ENCODE measurements at places on chromosomes 12 and 14.
A peak's percentile ranks its signal among the peaks of the same experiment; 100 is the strongest.

DNA sequence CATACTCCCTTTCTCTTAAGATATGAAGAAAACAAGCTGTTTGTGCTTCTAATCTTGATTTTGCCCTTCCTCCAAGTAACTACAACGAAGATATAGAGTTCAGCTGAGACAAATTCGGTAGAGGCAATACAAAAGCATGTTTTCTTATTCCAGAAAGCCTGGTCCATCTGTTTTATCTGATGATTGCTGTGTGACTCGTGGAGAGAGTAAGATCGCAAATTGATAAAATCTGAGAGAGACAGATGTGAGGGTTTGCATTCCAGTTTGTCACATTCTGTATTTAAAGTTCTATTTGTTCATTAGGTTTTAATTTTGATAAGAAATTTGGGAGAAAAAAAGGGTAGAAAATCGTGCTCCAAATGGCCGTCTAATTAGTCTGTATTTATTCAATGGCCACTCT lies 192.1 kb downstream of the CPNE8 start:
- no peak for DNase-seq

- DNase-seq = no peak
These were observed 27.9 kb downstream of the CCNK start for GRCh38 chr14:99508896-99509629.

DNA sequence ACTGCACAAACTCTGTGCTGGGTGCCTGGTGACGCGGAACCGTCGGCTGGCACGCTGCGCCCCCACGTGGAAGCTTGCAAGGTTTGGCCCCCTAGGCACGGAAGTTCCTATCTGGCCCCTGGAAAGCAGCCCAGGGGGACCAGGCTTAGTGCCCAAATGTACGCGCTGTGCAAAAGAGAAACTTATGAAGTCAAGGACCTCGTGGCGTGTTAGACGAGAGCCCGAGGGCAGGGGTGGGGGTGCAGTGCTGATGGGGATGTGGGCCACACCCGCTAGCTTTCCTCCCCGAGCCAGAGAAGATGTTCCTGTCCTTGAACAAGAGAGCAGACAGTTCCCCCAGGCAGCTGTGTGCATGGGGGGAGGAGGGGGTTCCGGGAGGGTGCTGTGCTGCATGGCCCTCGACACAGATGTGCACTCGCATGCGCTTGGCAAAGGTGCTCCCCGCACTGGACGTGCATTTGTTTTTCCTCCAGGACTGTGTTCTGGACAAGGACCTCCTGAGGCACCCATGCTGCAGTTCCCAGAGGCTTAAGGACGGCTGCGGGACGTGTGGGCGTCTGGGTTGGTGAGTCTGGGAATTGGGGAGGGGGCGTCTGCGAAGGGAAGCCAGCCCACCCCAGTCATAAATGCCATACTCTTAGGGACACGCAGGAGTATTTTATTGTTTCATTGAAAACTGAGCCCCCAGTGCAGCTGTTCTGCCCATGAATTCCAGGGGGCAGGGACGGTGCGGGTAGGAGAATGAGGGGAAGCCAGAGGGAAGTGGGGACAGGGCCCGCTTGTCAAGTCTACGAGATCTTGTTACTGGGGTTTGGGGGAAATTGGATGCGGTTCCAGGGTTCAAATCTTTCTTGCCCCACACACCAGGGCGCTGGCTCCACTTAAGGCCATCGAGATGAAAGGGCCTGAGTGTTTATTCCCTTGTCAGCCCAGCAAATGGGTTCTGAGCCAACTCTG lies 80.0 kb downstream of the NTF3 start:
- no peak for DNase-seq

DNA sequence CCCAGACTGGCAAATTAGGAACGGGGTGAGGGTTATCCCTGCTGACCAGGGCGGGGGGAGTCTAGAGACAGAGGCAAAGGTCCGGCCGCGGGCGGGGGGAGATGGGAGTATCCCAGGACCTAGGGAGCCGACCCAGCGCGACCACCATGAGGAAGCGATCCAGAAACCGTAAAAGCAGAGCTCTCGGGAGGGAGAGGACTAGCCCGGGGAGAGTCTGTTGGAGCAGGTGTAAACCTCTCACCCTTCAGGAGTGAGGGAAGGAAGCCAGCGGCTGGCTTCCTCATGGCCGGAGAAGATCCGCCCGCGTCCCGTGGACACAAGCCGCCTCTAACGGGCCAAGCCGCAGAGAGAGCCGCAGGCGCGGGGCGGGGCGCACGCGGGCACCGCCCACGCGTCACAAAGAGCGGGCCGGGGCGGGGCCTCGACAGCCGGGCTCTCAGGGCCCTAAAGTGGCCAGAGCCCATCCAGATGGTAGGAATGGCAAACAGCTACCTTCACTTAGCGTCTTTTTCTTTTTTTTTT lies at the start of gene ACRBP:
Gene ACRBP (minus strand): TSS at position 350 of the 522 bp plus-strand sequence. CDS start 66 bp downstream, at position 284.
- peak; percentile 59 for DNase-seq

DNA sequence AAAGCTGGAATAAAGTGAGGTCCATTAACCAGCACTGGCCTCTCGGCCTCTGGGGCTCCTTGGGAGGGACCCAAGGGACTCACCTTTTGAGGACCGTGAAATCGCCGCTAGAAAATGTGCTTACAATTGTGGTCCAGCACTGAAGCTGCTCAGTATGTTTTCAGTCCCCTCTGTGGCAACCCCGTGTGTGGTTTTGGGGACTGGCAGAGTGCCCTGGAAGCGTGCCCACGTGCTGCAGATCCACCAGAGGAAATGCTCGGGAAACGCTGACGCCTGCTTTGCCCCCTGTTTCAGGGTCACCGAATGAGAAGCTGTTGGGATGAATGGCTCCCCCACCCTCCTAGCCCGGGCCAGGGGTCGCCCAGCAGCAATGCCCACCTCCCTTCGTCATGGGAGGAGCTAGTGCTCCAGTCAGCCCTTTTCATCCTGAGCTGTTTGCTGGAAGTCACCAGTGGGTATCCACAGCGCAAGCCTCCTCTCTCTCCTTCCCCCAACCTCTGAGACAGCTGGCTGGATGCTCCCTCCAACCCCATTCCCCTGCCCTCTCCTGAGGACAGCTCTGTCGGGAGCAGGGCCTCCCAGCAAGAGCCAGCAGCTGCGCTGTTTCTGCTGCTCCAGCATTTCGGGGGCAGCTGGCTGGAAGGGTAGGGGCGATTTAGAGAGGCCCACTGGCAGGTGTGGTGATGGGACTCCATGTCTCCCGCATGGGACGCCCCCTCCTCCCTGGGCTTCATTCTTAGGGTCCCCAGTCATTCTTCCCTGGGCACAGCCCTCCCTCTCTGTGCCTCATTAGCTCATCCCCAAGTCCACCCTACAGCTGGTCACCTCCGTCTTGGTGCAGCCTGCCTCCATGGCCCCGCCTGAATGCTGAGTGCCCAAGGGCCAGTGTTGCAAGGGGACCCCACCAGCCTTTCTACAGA lies 33.2 kb upstream of the PPP1R13B start:
- no peak for DNase-seq

DNA sequence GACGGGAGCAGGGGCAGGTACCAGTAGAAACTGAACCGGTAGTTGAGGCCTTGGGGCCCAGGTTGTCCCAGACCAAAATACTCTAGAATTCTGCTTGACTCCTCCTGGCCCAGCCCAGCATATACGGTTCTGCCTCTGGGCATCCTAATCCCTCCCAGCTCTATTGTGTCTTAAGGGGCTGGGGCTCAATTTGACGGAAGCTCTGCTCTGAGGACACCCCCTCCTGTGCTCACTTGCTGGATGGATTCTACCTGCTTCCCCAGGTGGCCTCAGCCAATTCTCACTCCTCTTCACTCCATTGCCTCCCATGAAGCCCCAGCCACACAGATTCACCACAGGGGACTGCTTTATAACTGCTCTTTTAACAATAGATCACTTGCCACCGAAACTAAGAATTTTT lies 219.5 kb upstream of the FKBP4 start:
- no peak for DNase-seq

GRCh38 chr12:114030451-114030850 lies 64.3 kb upstream of the RBM19 start:
- DNase-seq = no peak

- DNase-seq = no peak
These were observed 117.6 kb upstream of the PLEKHG7 start for GRCh38 chr12:92585115-92585727.

GRCh38 chr14:84181072-84181471 lies 1348.9 kb upstream of the FLRT2 start:
- DNase-seq = no peak

GRCh38 chr12:84464616-84465015 lies 448.0 kb downstream of the SLC6A15 start:
- no peak for DNase-seq

DNA sequence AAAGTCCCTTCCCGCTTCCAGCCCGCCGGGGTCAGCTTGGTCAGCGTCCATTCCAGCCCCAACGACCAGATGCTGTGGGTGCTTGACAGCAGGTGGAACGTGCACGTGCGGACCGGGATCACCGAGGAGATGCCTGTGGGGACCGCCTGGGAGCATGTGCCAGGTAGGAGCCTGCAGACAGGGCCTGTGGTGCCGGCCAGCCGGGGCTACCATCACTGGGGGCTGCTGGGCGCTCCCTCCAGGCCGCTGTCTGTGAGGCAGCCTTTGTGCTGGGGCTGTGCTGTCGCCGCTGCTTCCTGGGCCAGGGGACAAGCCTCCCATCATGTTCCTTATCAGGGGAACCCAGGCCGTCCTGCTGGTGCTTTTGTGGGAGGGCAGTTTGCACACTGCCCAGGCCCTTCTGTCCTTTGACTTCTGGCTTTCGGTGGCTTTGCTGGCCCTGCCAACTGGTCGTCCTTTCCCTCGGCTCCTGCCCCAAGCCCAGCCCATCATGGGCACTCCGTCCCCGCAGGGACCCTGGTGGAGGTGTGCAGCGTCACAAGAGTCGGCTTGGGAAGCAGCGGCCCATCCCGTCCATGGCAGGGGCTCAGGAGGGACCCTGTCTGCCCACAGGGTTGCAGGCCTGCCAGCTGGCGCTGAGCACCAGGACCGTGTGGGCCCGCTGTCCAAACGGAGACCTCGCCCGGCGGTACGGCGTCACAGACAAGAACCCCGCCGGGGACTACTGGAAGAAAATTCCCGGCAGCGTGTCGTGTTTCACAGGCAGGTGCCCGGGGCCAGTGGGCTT lies 12.4 kb downstream of the ANKRD9 start:
- DNase-seq = no peak

DNA sequence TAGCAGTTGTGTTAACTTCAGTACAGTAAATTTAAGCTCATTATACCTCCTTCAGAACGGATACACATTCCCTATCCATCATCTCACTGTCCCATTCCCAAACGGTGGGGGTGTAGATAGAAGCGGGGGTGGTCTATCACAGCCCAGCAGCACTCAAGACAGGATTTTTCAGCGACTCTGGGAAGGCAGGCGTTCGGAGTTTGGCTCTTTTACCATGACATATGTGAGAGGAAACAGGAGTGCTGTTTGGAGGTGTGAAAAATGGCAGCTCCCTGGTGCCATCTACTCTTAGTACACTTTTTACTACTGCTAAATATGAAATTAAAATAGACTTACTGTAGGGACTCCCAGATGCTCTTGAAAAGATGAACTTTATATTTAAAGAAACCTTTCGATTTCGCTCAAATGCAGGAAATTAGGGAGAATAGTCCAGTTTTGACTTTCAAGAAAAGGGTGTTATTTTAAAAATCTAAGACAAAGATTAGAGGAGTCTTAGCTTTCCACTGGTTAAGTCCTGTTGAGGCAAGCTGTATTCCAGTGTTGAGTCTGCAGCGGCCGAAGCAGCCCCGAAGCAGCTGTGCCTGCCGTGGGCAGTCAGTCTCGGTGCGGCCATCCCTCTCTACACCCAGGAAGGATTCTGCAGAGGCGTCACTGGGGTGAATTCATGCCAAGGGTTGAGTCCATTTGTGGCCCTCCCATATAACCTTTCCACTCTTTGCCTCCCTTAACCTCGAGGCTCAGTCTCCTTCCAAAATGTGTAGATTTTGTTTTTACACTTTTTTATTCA lies 42.1 kb downstream of the KCNMB4 start:
- no peak for DNase-seq

DNA sequence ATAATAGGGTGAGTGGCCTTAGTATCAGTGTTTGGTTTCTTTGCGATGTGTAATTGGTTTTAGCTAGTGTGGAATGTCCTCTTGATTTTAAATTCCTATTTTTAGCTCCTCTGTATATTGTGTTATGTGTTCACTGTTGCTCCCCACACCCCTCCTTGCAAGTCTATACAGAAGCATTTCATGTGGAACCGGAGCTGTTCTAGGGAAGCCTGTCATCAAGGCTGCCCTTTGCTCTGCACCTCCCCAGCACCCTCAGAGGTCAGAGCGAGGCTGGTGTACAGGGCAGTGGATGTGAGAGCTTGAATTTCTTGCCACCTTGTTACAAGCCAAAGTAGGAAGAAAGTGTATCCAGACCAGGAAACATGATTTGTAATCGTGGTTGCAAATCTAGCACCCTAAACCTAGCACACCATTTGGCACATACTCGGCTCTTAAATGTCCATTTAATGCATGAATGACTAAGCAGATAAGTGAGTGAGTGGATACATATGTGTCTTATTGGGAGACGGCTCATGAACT lies 376.8 kb downstream of the RGS6 start:
- DNase-seq = no peak

- DNase-seq = no peak
These were observed 129.5 kb downstream of the SLC38A6 start for GRCh38 chr14:61110316-61111082.

DNA sequence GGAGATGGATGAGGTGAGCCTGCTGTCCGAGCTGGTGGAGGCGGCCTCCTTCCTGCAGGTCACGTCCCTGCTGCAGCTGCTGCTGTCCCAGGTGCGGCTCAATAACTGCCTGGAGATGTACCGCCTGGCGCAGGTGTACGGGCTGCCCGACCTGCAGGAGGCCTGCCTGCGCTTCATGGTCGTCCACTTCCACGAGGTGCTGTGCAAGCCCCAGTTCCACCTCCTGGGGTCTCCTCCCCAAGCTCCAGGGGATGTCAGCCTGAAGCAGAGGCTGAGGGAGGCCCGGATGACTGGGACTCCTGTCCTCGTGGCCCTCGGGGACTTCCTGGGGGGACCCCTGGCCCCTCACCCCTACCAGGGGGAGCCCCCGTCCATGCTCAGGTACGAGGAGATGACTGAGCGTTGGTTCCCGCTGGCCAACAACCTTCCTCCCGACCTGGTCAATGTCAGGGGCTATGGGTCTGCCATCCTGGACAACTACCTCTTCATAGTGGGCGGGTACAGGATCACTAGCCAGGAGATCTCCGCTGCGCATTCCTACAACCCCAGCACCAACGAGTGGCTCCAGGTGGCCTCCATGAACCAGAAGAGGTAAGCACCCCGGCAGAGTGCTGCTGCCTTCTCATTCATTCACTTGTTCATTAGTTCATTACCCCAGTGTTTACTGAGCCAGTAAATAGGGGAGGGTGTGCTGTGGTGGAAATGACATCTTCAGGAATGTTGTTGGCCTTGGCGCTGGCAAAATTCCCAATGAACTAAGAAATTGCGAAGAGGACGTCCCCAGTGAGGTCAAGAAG lies 774 bp upstream of the MANSC4 start:
- peak; percentile 29 for DNase-seq

DNA sequence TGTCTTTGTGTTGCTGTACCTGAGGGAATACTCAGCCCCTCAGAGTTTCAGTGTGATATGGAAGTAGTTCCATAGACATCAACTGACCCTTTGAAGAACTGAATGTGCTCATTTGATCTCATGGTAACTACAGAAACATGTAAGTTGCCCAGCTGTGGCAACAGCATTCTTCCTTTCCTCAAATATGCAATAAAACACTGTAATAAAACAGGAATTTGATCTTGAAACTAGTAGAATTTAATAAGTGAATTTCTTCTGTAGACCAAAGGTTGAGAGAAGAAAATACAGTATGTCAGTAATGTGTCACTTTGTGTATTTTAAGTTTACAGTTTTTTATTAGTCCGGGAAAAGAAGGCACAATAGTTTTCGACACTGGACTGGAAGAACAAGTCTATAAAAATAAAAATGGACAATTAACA lies 31.9 kb downstream of the KCTD10 start:
- no peak for DNase-seq

- no peak for DNase-seq
These were observed 90.6 kb upstream of the PWP1 start for GRCh38 chr12:107594995-107595394.

- no peak for DNase-seq
These were observed 124.4 kb upstream of the RTL1 start for GRCh38 chr14:101027966-101028365.

Measured in CD4-positive, alpha-beta T cell treated with Interferon alpha-2 for 1 hour (primary cell).